T-cell (primary cell): ENCODE measurements at places on chromosomes 11 and 22. TPM values are rescaled to one million over a fixed set of nuclear protein-coding genes. Genes with fewer than 3 reads are reported as not detected.
A peak's percentile ranks its signal among the peaks of the same experiment; 100 is the strongest.

- no peak for DNase-seq
These were observed 115.5 kb upstream of the ISX start for GRCh38 chr22:34950489-34950888.

DNA sequence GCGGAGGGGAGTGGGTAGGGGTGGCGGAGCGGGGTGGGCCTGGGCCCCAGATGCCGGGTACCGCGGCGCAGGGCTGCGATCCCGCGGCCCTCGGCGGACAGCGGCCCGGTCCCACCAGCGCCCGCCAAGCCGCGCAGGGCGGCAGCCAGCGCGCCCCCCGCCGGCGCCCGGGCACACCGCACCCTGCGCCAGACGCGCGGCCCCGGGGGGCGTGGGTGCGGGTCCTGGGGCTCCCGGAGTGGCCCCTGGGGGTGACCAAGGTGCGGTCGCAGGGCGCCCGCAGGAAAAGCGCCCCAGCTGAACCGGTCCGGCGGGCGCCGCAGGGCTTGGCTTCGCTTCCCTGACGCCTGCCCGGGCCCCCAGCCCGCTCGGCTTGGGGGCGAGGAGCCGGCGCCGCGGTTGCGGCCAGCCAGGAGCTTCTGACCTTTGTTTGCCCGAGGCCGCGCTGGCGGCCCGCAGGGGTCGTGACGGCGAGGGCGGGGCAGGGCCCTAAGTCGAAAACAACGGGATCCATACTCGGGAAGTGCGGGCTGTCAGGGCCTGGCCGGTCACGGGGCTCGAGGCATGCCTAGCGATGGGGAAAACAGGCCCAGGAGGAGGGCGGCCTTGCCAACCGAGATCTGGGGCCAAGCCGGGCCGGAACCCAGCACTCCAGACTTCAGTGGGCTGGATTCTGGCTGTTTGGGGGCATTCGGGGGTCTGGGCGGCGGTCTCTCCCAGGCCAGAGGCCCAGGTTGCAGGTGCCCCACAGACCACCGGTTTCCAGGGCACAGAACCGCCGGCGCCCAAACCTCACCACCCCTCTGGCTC is 581 bp upstream of the AP5B1 start:
- DNase-seq = no peak

GRCh38 chr22:20305894-20306645 is 13.8 kb downstream of the DGCR6L start:
- DNase-seq = no peak

DNA sequence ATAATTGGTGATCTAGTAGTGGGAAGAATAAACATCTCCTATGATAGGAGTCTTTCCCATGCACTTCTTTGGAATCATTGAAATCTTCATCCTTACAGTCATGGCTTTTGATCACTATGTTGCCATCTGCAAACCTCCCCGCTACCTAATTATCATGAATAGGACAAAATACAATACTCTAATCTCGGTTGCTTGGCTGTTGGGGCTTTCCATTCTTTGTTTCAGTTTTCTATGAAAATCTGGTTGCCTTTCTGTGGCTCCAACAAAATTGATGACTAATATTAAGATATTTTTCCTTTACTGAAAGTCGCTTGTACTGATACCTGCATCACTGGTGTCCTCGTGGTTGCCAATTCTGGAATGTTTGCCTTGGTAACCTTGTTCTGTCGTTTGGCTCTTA is 11.9 kb downstream of the OR4C6 start:
- no peak for DNase-seq

- DNase-seq = no peak
These were observed 9.0 kb downstream of the RBX1 start for GRCh38 chr22:40960145-40960544.

DNA sequence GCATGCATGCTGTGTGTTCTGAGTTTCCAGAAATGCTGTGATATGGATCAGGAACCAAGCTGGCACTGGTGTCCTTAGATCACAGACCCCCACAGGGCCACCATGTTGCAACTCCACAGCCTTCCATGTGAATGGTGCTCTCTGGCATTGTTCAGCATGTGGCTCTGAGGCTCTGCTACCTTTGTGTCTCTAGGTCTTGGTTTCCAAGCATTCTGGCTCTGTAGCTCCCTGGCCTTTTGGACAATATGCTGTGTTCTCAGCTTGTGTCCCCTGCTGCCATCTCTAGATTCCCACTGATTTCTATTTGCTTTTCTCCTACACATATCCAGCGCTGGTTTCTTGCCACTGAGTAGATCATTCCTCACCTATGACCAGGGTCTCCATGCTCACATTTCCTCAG is 3.9 kb downstream of the SPTBN2 start:
- DNase-seq = no peak

GRCh38 chr22:22825213-22825593 is 62.4 kb upstream of the IGLL5 start:
- DNase-seq = no peak

GRCh38 chr11:17855531-17856290 is 121.1 kb downstream of the KCNC1 start:
- no peak for DNase-seq

DNA sequence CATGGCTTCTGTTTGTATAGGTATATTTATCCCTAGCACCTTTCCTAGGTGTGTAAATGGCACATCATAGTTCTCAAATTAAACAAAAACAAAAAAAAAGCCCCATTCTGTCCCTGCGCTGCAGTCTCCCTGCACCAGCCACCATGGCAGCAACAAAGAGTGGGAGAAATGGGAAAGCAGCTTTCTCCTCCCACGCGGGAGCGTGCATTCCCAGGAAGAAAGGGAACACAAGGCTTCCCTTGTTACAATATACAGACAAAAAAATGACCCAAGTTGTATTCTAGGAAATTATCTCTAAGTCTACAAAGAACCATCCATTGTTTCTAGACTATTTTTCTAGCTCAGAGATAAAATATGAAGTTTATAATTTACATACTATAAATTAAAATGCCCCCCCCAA is 16.1 kb upstream of the TMPRSS5 start:
- no peak for DNase-seq

Gene MYOD1
- total RNA-seq = not detected

DNA sequence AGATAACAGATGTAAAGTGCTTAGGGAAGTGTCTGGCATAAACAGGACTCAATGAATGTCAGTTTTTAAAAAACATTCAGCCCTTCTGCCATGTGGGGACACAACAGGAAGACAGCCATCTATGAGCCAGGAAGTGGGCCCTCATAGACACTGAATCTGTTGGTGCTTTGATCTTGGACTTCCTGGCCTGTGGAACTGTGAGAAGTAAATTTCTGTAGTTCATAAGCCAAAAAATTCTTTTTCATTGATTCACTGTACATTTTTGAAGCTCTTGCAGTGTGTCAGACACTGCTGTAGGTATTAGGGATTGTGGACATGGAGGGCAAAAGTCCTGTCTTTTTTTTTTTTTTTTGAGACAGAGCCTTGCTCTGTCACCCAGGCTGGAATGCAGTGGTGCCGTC is 188.6 kb downstream of the HIPK3 start:
- DNase-seq = no peak

Gene SSH3
- total RNA-seq = 30.9 TPM

DNA sequence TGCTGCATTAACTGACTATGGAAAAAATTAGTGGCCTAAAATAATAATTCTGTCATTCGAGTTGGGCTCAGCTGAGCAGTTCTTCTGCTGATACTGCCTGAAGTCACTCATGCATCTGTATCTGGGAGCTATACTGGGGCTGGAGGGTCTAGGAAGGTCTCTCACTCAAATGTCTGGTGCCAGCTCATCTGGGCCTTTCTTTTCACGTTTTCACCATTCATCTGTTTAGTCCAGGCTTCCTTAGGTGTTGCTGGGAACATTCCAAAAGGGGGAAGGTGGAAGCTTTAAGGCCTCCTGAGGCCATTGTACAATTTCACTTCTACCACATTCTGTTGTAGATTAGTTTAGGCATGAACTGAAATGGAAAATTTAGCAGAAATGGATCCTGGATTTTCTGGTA is 28.0 kb downstream of the YAP1 start:
- DNase-seq = no peak

DNA sequence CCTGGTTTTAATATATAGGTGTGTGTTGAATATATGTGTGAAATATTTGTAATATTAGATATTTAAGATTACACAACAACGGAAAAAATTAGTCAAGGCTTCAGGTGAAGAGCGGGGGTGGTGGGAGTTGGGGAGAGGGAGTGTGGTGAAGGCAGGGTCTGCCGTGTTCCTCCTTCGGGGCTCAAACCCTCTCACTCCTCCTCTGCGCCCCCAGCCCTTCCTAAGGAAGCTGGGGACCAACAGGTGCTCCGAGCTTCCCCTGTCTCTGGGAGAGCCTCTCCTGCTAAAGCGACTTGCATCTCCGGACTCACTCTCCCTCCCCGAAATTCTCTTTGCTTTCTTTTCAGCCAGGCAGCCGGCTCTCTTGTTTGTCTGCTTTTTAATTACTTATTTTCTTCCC is 960 bp upstream of the CADM1 start:
- DNase-seq = no peak

Gene PRPF19
- 96.9 TPM for total RNA-seq

Gene BRSK2
- 1.5 TPM for total RNA-seq

DNA sequence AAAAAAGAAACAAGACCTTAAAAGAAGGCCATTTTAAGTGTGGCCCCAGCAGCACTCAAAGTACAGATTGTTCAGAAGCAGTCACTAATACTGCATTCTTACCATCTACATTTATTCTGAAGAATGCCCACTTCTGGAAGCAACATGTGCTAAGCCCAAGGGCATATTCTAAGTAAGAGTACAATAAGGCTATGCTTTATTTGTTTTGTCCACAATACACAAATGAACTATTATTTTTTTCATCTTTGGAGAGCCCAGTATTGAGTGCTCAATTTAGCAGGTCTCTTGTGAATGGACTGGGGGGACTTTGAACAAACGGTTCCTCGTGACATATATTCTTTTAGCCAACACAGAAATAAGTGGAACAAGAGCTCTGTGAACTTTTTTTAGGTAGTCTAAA is 191.4 kb upstream of the CHORDC1 start:
- DNase-seq = no peak

GRCh38 chr11:104422324-104422944 is 258.5 kb upstream of the PDGFD start:
- DNase-seq = no peak

DNA sequence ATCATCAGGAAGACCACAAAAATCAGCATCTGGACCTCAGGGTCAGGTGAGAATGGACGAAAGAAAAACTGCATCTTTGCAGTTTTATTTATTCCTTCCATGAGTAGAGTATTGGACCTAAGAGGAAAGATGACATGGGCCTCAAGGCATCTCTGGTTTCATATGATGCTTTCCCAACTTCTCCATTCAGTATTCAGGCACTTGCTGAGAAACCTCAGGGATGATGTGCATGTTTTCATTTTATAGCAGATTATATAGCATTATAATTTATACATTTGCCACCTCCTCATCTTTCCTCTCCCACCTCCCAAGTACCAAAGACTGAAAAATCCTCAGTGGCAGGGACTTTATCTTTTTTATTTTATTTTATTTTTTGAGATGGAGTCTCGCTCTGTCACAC is at the start of gene OR10V1:
Gene OR10V1, minus strand, starts transcription at position 101 of the 400 bp plus-strand sequence. Its CDS starts 0 bp downstream, at position 101.
- DNase-seq = no peak

Gene GLYATL2
- total RNA-seq = not detected

Gene OR52E2
- total RNA-seq = not detected

Gene HEPN1
- not detected for total RNA-seq

Gene TEX54
- not detected for total RNA-seq

DNA sequence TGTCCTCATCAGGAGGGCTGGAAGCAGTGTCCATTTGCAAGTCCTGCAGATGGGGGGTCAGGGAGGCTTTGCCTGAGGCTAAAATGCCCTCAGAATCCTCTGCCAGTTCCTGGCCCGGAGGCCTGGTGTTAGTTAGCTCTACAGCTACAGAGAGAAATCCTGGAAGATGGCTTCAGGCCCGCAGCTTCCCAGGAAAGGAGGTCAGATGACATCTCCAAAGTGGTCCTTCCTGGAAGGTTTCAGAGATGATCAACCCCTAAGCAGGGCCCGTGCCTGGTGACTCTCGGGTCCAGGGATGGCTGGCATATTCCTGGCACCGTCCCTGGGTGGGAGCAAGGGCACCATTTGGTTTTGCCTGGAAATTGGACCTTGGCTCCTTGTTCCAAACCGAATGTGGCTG is 959.1 kb downstream of the BRD1 start:
- DNase-seq = no peak

Gene CARD18
- total RNA-seq = not detected

Gene SLC15A3
- 6.2 TPM for total RNA-seq

GRCh38 chr11:91691872-91692271 is 532.7 kb upstream of the FAT3 start:
- DNase-seq = no peak

- no peak for DNase-seq
These were observed 203.1 kb upstream of the TMEM45B start for GRCh38 chr11:129612447-129612961.

GRCh38 chr11:130573767-130574166 is 125.3 kb downstream of the ADAMTS15 start:
- no peak for DNase-seq

DNA sequence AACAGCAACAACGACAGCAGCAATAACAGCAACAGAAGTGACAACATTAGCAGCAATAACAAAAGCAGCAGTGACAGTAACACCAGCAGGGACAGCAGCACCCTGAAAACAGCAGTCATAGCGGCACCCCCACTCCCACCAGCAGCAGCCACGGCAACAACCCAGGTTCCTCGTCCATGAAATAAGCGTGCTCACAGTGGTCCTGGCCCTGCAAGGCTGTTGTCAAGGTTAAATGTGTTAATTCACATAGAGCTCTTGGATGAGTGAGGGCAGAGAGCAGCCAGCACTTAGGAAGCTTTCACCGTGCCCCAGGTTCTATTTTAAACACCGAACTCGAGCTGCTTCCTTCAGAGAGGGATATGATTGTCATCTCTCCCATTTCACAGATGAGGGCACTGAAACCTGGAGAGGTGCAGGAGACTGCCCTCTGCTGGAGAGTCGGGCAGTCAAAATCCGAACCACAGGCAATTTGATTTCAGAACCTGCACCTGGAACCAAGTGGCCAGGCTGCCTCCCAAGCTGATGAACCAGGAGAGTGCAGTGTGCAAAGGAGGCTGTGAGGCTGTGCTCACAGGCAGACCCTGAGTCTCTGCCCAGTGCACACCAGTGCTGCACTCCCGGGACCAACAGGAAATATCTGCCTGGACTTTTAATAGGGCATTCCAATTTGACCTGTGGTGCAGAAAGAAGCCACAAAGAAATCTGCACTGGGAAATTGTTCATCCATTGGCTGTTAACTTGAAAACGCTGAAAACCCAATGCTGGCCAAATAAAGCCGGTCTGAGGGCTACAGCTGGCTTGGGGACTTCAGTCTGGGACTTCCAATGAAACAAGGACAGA is 22.9 kb upstream of the FGF3 start:
- peak; percentile 40 for DNase-seq

DNA sequence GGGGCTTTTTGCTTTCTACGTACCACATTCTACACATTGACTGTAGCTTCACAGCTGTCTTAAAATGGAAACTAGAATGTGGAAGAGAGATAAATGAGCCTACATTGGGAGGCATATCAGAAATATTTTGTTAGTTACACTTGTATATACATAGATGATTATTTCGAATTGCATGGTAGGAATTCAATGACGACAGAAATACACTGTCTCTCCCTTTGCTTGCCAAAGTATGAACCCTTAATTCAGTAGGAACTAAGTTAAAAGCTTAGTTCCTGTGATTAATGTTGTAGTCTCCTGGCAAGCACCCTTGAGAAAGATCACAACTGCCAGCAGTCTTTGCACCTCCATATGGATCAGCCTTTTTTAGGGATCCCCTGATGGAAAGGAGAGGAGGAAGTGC is 10.1 kb downstream of the C11orf87 start:
- DNase-seq = no peak

- DNase-seq = no peak
These were observed 150.6 kb upstream of the CCDC179 start for GRCh38 chr11:23010790-23011335.
